ENCODE measurements at places on chromosomes 7 and 10.

GRCh38 chr10:5973069-5973468 lies 4.3 kb downstream of the IL15RA start:
- no peak for DNase-seq

GRCh38 chr10:51079331-51079730 lies 5.0 kb downstream of the PRKG1 start:
- DNase-seq, result no peak

DNA sequence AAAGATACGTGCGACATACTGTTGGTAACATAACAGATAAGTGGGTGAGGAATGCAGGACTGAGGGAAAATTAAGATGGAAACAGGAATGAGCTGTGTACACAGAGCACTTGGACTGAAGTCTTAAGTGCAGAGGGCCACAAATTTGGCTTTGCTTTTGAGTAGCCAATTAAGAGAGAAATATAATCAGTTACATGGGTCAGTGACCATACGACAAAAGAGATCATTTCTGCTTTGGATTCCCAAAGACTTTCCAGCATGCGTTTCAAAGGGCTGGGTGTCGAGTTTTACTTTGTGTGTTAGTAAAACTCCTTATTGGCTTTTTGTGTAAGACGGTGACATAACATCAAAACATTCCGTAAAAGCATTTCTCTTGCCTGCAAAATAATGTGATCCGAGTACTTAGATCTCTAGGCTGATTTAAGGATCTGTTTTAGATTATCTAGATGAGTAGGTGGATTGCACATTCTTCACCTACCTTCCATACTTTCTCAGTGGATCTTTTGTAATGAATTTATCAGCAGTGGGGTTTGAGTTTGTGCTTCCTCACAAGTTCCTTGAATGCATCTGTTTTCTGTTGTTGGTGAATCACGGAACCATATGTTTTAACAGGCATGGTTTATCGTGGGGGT lies 7.5 kb downstream of the RABGEF1 start:
- no peak for DNase-seq

DNA sequence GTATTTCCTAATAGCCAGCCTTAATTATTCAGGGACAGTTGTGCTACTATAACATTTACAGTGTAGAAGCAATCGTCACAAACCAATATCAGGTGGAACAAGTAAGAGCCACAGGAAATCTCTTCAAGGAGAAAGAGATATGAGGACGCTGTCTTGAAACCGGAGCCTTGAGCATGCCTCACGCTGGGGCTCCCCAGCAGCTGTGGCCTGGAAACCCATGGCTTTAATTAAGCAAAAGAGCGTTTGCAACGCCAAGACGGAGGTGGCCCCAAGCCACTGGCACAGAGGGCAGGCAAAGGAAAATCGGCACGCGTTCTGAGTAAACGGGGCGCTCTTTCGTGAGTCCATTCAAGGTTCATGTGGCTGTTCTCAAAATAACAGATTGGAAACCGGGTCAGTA lies 84.4 kb downstream of the C10orf90 start:
- no peak for DNase-seq

- DNase-seq, result no peak
Measured at GRCh38 chr10:27699776-27700175, 45.8 kb downstream of the MKX start.

- no peak for DNase-seq
Measured at GRCh38 chr10:22925088-22925487, 2.8 kb upstream of the ARMC3 start.

DNA sequence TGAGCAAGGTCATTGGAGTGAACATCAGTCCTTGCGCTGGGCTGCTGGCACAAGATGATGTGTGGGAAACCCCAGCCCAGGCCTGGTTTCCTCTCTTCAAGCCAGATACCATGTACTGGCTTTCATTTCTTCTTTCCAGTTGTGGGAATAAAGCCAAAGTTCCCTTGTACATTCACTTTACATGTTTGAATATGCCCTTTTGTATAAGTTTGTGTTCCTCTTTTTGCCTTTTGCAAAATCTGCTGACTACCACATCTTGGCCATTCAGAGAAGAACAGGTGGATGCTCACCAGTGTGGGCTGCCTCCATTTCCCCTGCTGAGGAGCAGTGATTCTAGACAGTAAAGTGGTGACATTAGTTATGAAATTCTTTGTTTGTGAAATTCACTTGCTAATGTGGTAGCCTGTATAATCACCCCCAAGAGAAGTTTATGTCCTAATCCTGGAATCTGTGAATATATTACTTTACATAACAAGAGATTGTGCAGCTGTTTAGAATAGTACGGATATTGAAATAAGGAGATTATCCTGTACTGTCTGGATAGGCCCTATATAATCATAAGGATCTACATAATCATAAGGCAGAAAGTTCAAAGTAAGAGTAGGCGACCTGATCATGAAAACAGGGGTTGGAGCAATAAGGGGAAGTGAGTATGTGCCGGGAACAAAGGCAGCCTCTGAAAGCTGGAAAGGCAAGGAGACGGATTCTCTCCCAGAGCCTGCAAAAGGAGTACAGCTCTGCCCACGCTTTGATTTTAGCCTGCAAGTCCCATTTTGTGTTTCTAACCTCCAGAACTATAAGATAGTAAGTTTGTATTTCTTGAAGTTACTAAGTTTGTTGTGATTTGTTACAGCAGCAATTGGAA lies 18.8 kb upstream of the AOAH start:
- DNase-seq, result no peak

GRCh38 chr7:69285854-69286253 lies 312.4 kb upstream of the AUTS2 start:
- no peak for DNase-seq

DNA sequence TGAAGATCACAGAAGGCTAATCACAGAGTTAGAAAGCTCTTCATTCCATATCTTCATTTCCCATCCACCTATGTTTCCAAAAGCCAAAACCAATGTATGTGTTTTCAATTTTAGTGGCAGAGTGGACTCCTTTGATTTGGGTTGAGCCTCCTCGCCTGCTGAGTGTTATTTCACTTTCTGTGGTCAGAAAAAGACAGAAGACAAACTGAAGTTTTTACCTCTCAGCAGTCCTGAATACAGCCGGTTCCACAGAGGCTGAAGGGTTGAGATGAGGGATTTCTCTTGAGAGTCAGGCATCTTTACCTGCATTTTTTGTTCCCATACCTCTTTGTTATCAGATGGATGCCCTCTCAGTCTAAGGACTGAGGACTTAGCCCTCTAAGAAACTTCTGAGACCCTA lies 659.6 kb downstream of the CCSER2 start:
- DNase-seq, result no peak

- peak; percentile 31 for DNase-seq
Measured at GRCh38 chr10:14670551-14671240, 104.0 kb downstream of the FAM107B start.

DNA sequence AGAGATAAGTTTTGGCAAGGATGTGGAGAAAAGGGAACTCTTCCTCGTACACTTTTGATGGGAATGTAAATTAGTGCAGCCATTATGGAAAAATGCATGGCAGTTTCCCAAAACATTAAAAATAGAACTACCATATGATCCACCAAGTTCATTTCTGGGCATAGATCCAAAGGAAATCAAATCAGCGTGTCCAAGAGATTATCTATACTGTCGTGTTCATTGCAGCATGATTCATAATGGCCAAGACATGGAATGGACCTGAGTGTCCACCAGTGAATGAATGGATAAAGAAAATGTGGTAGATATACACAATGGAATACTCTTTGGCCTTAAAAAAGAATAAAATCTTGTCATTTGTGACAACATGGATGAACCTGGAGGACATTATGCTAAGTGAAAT lies 70.3 kb upstream of the RSU1 start:
- peak; percentile 35 for DNase-seq

- DNase-seq, result no peak
Measured at GRCh38 chr10:110717781-110718589, 73.8 kb downstream of the RBM20 start.

GRCh38 chr10:129467359-129468064 lies 471 bp downstream of the MGMT start:
- DNase-seq, result peak; percentile 19

- no peak for DNase-seq
Measured at GRCh38 chr10:116748471-116748870, 6.1 kb upstream of the HSPA12A start.

GRCh38 chr7:18906901-18907300 lies 210.5 kb downstream of the TWIST1 start:
- DNase-seq, result no peak

DNA sequence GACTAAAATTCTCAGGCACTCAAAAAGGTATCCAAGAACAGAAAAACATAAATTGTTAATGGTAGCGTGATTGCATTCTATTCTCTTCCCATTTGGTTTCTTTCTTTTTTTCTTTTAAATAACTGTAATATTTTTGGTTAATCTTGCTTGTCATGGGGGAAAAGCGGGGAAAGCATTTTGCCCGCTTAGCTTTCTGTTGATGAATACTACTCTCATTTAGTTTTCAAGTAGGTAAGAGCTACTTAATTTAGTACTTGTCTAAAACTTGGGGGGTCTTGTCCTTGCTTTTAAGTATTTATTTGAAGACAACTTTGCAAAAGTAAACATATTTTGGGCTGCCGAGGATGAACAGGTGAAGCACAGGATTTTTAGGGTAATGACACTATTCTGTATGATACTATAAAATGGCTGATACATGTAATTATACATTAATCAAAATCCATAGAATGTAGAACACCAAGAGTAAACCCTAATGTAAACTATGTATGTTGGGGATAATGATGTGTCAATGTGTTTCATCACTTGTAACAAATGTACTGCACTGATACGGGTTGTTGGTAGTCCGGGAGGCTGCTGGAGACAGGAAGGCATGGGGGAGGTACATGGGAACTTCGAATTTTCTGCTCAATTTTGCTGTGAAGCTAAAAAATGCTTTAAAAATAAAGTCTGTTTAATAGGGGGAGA lies 1.7 kb downstream of the TES start:
- no peak for DNase-seq

GRCh38 chr7:39210362-39210761 lies 232.7 kb downstream of the POU6F2 start:
- DNase-seq, result no peak

DNA sequence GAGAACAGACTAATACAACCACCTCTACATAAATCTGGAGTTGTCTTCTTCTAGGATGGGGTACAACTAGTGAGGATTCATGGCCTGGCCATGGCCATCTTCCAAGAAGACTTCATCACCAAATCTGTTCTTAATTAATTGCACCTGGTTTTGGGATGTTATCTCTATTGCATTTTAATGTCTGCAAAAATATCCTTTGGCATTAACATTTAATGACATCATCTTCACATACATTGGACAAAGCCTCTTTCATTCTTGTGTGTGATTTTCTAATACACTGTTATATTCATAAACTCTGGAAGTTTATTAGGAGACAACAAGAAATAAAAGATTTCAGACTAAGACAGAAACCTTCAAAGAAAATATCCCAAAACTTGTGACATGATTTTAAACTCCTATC lies 124.2 kb upstream of the ABCB5 start:
- no peak for DNase-seq

DNA sequence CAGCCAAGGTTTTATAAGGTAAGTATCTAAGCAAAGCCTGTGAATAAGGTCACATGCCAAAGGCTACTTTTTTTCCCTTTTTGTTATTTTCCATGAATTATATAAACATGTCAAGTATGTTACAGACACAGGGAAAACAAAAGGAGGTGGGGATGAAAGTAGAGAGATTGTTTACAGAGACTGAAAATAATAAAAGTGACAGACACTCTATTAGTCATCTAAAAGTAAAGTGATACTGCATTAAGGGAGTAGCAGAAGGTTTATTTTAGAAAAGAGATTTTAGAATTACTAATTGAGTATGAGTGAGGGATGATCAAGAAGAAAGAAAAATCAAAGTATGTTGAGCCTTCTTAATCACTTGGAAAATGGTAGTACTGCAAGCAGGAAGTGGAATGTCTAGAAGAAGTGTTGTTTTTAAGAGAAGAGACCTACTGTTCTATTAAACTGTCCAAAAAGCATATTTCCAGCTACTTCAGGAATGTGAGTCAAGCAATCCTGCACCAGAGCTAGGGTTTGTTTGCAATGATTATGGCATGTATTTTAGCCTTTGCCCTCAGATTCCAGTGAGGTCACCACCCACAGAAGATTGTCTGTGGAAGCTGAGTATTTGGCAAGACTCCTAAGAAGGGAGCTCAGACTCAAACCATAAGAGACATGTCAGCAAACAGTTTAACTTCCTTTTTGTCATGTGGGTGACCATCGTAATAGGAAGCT lies 177.9 kb upstream of the PLXDC2 start:
- peak; percentile 90 for DNase-seq

GRCh38 chr7:39271402-39271801 lies 293.7 kb downstream of the POU6F2 start:
- peak; percentile 66 for DNase-seq

GRCh38 chr10:33421789-33422462 lies 87.5 kb upstream of the NRP1 start:
- DNase-seq, result peak; percentile 90

GRCh38 chr7:104124893-104125477 lies 82.8 kb downstream of the ORC5 start:
- no peak for DNase-seq

DNA sequence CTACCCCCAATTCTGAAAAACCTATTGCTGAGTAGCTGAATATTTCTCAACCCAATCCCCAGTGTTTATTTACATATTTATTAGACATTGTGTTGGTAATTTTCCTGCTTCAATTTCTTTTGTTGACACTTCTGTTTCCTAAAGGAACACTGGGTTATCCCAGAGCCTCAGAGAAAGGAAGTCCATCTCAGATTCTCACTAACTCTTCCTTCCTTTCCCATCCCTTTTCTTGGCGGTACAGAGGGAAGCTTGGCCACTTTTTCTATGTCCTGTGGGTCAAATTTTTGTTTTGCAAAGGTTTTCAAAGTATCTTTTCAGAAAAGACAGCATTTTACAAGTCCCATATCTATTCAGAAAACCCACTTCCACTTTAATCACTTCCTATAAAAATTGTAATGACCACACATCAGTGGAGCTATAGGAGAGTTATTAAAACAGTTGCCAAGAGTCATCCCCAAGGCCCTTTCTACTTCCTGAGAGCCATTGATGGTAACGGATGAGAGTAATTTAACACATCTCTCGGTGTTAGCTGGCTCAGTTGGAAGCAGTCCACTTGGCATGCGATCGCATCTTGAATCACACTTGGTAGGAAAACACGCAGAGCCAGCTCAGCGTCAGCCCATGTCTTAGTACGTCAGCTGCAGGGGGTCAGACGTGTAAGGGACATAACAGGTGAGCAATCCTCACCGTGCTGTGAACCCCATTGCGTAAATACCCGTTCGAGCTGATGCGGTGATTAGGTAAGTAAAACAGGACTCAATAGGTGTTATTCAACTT lies 231.1 kb upstream of the ADARB2 start:
- DNase-seq, result no peak

GRCh38 chr7:113176836-113177235 lies 58.5 kb upstream of the SMIM30 start:
- DNase-seq, result no peak

DNA sequence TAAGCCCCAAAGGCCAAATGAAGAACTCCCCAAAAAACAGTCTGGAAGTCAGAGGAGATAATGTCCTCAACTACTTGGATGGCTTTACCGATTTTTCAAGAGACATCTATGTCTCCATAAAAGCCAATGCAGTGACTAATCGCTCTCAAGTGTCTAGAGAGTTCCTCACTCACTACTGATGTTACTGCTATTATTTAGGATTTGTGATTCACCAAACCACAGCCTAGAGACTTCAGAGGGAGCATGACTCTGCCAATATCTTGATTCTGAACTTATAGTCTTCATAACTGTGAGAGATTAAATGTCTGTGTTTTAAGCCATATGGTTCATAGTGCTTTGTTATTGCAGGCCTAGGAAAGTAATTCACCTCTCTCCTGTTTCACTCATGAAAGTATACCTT lies 160.2 kb downstream of the IPMK start:
- DNase-seq, result peak; percentile 16

Measured in kidney tubule cell (primary cell).